ENCODE measurements at places on chromosomes 1 and 21.
A peak's percentile ranks its signal among the peaks of the same experiment; 100 is the strongest.

DNA sequence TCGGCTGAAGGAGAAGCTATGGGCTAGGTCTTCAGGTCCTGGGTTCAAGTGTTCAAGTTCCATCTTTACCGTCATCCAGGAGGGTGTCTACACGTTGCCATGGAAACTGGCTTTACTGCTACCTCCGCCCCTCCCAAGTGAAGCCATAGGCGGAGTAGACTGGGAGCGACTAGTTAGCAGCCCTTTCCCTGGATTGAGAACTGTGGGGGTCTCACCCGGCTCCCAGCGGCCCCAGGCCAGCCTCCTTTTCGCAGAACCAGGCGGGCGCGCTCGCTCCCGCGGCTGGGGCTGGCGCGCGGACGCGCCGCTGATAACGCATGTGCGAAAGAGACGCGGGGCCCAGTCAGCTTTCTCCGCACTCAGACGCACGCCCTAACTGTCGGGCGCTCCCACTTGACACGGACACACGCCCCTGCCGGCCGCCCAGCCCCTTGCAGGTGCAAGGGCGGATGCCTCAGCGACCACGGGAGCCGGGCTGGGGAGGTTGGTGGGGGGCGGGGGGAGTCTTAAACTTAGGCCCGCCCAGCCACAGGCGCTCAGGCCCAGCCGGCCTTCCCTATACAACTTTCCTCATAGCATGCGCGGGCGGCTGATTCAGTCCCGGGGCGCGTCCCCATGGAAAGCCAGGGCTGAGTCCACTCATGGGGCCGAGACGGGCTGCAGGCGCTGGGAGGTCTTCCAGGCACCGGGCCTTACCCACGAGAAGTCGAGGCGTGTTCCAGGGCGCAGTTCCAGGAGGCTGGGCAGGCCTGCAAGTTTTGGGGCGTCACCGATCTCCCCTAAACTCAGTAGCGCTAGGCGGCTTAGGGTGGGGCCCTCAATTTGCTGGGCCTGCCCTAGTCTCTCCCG lies 7.4 kb downstream of the EFNA4 start:
- DNase-seq = peak; percentile 43

- DNase-seq = no peak
Observed at GRCh38 chr1:101079341-101079740, 53.8 kb upstream of the DPH5 start.

- DNase-seq = no peak
Observed at GRCh38 chr1:181789395-181789794, 272.1 kb downstream of the ZNF648 start.

GRCh38 chr1:233554037-233554436 lies 59.9 kb upstream of the KCNK1 start:
- DNase-seq = no peak

DNA sequence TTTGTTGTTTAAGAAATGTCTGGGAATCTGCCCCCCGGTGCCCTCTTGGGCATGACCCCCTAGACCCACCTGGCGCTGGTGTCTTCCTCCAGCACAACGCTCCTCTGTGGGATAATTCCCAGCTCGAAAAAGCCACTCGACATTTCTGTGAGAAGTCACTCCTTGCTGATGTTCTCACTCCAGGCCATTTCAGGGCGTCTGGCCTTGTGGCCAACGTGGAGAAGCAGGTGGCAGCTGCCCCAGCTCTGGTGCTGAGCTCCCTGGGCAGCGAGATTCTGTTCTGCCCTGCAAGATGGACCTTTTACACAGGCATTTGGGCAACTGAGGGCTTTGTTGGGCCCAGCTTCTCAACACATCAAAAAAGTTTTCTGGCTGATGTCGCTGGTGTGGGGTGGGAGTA lies 147.7 kb upstream of the WNT4 start:
- no peak for DNase-seq

DNA sequence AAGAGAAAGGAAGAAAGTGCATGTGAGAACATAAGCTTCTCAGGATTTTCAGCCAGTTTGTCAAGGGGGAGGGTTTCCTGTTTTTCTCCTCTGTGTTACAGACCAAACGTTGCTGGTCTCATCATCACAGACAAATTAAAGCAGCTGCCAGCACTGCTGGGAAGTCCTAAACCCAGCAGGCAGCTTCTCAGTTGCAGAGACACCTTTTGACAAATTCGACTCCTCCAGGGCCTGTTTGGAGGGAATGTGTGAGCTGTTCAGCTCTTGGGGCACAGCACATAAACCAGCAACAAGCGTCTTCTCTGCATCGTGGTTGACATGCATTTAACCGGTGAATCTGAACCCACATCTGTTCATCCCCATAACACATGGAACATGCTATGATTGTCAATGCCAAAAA lies 454.6 kb upstream of the RUNX1 start:
- no peak for DNase-seq

- no peak for DNase-seq
Observed at GRCh38 chr1:35215346-35215745, 22.4 kb upstream of the SFPQ start.

- no peak for DNase-seq
Observed at GRCh38 chr1:12774801-12775345, 1.3 kb downstream of the PRAMEF12 start.

DNA sequence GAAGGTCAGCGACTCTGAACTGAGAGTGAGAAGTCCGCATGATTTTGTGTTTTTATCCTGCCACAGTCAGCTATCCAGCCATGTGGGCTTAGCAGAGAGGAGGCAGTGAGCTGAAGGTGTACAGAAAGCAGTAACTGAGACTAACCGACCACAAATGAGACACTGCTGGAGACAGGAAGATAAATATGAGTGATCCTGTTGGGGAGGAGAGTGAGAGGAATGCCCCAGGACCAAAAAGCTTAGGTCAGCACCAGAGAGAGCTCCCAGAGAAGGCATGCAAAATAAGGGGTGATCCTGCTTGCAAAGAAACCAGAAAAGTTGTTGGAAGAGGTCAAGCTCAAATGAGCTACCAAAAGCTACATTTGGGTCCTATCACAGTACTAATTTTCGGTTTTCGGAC lies 63.7 kb downstream of the HLCS start:
- no peak for DNase-seq

- no peak for DNase-seq
Observed at GRCh38 chr1:46118856-46119255, 13.6 kb downstream of the PIK3R3 start.

- DNase-seq = no peak
Observed at GRCh38 chr1:106584107-106584506, 472.4 kb upstream of the PRMT6 start.

GRCh38 chr1:204087181-204087892 lies 14.4 kb downstream of the SOX13 start:
- DNase-seq = no peak

- no peak for DNase-seq
Observed at GRCh38 chr1:52707927-52708655, 9.9 kb upstream of the COA7 start.

- no peak for DNase-seq
Observed at GRCh38 chr1:232657426-232658005, 27.6 kb upstream of the SIPA1L2 start.

DNA sequence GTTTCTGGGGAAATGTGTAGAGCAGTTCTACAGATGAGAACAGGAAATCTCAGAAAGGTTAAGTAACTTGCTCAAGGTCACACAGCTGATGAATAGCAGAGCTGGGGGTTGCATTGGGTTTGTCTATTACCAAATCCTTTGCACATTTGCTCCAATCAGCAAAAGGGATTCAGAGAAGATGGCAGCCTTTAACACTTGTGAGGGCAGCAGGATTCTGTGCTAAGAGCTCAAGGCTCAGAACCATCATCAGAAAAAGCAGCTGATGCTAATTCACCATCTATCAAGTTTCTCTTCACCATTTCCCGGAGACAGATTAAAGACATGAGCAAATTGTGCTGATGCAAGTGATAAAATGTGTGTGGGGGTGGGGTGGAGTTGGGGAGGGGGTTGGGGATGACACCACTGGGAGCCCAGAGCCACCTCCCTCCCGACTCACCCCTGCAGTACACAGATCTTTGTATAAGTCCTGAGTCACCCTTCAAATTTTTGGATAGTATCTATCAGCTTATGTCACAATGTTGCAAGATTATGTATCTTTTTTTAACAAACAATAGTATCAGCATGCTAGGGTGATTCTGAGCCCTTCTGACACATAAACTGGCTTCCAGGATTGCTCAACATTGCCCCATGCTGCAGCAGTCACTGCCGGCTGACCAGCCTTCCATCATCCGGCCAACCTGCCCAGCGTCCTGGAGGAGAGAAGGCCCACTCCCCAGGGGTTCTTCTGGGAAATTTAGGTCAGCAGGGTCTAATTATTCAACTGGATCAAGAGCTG lies 2.8 kb upstream of the SPSB1 start:
- no peak for DNase-seq

DNA sequence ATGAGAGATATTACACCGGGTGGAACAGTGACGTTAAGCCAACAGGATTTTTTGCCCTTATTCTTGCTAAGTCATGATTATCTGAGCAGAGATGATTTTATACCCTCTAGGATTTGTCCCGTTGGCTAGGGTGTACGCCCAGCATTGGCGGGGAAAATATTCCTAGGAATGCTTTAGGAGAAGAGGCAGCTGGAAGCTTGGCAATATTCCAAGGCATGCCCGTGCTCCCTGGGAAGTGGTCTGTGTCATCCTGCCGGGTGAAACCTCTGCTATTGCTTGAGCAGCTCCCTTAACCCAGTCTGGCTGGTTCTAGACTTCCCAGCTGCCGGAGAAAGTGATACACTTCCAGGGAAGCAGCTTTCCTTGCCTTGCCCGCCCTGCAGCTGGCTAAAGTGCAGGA lies 16.2 kb downstream of the CHRNB2 start:
- DNase-seq = peak; percentile 14

- no peak for DNase-seq
Observed at GRCh38 chr1:30877205-30877912, 31.2 kb downstream of the SDC3 start.

GRCh38 chr1:151166505-151166956 lies 587 bp downstream of the SCNM1 start:
- DNase-seq = no peak

GRCh38 chr1:201184307-201185122 lies 6.1 kb upstream of the IGFN1 start:
- peak; percentile 13 for DNase-seq

- DNase-seq = no peak
Observed at GRCh38 chr1:101174722-101175121, 62.1 kb upstream of the S1PR1 start.

DNA sequence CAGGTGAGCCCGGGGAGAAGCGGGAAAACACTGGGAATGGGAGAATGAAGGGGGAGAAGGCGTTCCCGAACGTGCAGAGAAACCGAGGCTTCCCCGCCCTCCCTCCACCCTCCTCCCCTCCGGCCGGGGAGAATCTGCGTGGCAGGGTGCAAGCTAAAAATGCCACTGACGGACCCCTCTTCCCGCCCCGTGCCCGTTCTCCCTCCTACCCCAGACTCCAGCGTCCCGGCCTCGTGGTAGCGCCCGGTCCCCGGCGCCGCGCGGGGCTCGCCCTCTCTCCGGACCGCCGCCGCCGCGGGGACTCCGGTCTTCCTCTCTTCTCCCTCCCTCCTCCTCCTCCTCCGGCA lies 81.6 kb upstream of the AK4 start:
- peak; percentile 57 for DNase-seq

DNA sequence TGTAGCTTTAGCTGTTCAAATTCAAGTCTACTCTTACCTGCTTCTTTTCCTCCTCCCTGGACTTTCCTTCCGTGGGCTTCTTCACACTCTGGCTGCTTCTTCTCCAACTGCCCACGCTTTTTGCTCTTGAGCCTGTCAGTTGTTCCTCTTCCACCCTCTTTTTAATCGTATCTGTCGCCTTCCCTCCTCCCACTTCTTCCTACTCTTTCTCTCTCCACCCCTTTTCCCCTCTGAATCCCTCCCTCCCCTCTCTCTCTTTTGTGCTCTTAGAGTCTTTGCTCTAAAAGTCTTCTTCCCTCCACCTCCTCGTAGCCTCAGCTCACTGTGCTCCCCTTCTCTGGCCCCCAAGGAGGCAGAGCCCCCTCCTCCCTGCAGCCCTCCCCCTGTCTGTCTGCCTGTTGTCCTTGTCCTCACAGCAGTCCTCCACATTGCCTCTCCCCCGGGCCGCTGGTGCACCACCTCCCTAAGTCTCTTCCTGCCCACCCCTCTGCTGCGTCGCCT lies 12.9 kb upstream of the GJA5 start:
- DNase-seq = no peak

DNA sequence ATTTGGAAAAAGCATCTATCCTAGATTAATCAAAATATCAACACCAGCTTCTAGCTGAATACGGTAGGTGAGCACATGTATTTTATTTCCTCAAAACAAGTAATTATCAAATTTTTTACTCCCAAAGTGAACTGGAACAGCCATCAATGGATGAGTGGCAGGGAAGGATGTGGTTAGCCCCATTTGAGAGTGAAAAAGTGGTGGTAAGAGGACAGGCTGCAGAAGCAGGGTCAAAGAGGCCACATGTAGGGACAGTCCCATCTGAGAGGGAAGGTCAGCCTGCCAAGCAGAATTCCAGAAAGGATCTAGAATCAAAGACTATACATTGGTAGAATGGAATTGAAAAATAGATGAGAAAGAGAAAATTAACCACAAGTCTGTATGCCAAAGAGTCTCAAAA lies 163.8 kb downstream of the SMYD3 start:
- no peak for DNase-seq

DNA sequence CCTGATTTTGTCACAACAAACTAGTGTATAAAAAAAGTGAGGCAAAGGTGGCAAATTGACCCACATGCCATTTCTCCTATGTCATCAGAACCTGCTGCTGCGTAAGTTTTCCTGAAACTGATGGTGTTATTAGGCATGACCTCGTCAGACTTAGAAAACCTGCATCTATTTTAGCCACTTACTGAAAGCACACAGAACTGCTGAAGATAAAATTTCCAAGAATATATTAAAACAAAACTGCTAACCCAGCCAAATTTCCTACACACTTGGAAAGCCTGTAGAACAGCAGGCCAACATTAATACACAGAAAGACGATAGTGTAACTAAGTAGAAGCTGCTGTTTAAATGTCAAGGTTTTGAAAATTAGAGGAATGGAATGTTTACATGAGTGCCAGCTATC lies 674.5 kb upstream of the CXADR start:
- DNase-seq = no peak

DNA sequence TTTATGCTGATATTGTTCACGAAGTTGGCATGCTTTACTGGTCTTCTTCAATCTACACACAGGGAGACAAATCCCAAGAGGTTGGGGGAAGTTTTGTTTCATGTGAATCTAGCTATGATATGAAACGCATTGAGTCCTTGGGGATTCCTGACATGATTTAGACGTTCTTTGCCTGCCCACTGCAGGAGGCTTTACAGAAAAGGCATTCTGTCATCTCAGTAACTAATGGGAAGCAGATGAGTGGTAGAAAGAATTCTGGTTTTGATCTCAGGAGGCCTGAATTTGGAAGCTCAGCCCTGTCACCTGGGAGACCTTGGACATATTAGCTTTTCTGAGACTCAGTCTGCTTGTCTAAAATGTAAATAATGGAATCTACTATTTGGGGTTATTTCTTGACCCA lies 383.0 kb upstream of the NFIA start:
- no peak for DNase-seq

Measured in NCI-H2171 treated with DMSO at 0.1 percent for 48 hours (cell line).